AG08396 (cell line): ENCODE measurements at places on chromosomes 11 and 22.

- DNase-seq, result no peak
These were observed 69.8 kb upstream of the SLC25A18 start for GRCh38 chr22:17493419-17493981.

DNA sequence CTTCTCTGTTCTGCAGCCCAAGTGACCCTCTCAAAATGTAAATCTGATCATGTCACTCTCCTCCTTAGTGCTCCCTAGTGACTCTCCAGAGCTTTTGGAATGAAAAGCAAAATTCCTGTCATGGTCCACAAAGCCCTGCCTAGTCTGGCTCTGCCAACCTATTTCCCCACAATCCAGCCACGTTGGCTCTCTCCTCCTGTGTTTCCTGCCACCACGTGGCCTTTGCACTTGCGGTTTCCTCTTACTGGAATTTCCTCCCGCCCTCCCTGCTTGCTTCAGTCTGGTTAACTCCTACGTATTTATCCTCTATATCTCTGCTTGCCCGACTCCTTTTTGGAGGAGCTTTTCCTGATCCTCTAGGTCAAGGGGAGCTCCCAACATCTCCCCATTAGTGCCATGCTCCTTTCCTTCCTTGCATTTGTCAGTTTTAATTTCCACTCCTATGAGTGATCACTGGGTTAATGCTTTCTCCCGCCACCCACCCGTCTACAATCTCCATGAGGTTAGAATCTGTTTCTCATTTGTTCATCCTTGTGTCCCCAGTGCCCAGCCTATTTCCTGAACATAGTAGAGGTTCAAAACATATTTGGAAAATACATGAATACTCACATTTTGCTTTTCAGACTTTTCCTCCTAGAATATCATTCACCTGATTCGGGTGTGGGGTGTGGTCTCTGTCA, 11.5 kb downstream of the NNMT start:
- peak; percentile 72 for DNase-seq

DNA sequence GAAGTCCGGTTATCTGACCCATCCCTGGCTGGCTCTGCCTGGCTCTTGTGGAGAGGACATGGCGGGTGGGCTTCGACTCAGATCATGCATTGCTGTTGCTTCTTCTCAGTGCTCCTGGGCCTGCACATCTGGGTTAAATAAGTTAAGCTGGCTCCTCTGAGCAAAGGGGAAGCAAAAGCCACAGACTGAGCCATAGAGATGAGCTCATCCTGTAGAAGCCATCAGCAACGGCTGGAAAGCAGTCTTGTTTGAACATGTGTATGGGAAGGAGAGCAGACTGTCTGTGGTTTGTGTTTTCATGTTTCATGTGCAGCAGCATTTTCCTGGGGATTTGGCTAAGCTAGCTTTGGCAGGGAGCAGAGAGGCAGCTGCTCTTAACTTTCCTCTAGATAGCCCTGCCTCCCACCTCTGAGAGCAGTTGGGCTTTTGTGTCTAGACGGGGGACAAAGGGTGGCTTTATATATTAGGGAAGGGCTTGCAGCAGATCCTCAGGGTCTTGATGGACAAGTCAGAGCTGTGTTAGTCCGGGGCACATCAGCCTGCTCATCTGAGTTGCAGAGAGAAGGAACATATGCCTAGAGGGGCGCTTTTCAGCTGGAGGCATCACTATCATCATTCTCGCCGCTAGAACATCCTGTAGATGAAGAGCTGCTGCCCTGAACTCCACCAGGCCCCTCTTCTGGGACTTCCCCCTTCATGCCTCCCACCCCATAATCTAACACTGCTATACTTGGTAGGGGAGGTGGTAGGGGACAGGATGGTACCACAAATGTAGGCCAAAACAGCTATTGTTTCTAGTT, 14.9 kb downstream of the DCPS start:
- peak; percentile 85 for DNase-seq

DNA sequence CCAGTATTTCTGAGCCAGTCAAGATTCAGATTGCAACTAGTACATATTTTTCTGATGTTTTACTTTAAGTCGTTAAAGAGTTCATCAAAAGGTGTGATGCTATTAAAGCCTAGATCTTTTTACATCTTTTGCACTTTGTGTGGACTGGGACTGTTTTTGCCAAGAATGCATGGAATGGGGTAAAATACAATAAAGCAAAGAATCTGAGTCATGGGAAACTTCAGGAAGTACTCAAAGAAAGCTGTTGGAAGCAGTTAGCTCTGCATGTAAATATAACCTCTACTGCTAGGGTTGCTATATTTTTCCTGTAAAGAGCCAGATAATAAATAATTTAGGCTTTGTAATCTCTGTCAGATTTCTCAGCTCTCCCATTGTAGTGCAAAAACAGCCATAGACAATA, 20.9 kb downstream of the ATXN10 start:
- no peak for DNase-seq

GRCh38 chr22:44736581-44737405, 15.6 kb upstream of the ARHGAP8 start:
- DNase-seq, result no peak

DNA sequence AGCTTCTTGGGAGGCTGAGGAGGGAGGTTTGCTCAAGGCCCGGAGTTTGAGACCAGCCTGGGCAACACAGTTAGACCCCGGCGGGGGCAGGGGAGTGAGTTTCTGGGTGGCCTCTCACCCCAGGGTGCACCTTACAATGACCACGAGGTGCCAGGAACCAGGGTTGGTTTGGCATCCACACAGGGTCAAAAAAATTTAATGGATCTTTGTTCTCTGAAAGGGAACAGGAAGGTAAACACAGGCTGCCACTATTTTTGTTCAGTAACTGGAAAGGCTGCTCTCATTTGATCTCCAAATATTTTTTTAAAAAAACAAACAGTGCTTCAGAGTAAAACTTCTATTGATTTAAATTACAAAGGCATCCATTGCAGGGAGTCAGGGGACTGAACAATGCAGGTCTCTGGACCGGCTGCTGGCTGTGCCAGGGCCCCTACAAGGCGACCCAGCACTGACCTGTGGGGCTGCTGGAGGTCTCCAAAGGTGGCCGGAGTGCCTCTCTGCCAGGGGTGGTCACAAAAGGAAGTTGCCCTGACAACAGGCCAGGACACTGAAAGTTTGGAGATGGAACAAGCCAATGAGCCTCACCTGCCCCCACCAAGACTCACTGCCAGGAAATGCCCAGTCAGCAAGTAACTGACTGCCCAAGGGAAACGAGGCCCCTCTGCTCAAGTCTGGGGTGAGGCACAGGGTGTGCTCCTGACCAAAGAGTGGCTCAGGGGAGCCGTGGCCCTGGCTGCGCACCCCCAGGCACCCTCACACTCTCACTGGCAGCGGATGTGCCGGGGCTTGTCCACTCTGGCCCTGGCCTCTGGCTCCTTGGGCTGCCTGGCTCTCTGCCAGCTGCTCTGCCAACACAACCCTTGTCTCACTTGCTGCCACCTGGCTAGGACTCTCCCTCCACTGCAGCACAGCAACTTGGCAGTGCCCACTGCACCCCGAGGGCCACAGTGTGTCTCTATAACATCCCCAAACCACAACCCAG, 51.8 kb downstream of the ARFGAP3 start:
- no peak for DNase-seq

DNA sequence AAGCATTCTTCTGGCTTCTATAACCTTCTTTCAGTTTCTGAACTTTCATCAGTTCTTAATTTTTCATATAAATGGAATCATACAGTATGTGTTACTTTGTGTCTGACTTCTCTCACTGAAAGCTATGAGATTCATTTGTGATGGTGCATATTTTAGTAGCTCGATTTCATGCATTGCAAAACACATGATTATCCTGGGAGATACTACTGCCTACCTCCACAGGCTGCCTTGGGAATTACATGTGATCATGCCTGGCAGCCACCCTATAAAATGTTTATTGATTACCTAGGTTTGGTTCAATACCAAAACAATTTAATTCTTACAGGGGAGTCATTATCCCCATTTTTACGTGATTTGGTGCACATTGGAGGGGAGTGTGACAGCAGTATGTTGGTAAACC, 34.1 kb upstream of the PAK1 start:
- DNase-seq, result no peak

DNA sequence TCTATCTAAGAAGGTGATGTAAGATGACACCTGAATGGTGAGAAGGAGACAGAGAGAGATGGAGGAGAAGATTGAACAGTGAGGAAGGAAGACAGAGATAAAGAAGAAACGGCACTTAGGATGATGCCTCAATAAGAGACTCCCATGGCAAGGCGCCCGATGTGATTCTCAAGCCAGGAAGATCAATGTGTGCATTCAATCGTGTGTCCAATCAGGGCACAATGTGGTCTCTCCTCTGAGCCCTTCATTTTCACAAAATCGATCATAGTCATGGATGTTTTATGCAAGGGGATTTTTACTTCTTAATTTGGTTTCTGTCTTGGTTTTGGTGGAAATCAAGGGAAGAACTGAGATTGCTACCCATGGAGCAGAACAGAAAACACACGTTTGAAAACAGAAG, 19.9 kb upstream of the TMPRSS13 start:
- no peak for DNase-seq

- DNase-seq, result no peak
These were observed 460.0 kb downstream of the BUD13 start for GRCh38 chr11:116312570-116313391.

GRCh38 chr11:10670099-10670498, 23.5 kb downstream of the IRAG1 start:
- DNase-seq, result no peak

- DNase-seq, result no peak
These were observed 1012.1 kb downstream of the OPCML start for GRCh38 chr11:132520199-132520598.

DNA sequence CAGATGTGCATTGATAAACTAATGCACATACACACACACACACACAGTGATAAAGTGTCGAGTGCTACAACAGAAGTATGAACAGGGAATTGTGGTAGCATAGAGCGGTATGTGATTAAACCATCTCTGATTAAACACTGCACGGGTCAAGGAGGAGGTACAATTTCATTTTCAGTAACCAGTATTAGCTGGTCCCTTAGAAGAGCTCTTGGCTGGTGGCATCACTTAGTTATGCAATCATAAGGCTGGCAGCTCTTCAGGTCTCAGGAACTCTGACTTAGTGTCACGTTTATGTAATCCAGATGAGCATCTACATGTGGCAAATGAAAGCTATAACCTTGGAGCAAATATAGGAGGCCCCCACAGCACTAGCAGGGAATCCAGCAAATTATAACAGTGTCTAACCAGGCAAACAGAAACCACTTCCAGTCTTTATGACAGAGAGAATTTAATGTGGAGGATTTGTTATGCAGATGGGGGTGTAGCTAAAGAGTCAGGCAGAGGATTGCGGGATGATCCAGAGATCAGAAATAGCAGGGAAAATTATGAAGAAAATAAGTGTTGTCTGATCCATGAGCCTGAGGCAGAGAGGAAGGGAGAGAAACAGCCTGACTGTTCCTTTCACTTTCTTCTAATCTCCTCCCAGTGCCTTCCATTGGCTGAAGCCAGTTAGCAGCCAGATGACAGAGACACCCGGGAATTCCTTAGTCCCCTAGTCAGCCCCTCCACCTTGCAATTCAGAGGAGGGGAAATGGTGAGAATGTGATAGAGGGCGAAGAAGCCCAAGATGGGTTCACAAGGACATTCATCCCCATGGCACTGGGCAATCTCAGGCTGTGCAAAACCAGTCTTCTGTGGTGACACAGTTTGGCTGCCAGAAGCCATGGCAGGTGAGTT, 533.1 kb upstream of the TENM4 start:
- DNase-seq, result no peak

DNA sequence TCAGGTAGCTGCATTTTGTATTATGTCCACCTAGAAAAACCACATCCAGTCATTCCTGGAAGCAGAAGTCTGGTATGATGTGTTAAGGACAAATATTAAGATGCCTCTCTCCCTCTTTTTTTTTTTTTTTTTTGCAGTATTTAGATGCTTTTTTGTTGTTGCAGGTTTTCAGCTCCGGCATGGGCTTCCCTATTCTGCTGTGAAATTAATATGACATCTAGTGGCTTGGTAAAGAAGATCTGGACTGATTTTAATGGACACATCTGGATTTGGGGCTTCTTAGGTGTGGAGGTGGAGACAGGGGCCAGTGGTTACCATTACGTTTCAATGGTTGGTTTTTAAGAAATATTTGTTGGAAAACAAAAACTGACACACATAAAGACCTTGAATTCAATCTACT, 47.5 kb upstream of the RASSF10 start:
- DNase-seq, result no peak
